ENCODE measurements at places on chromosomes 2 and 18.

DNA sequence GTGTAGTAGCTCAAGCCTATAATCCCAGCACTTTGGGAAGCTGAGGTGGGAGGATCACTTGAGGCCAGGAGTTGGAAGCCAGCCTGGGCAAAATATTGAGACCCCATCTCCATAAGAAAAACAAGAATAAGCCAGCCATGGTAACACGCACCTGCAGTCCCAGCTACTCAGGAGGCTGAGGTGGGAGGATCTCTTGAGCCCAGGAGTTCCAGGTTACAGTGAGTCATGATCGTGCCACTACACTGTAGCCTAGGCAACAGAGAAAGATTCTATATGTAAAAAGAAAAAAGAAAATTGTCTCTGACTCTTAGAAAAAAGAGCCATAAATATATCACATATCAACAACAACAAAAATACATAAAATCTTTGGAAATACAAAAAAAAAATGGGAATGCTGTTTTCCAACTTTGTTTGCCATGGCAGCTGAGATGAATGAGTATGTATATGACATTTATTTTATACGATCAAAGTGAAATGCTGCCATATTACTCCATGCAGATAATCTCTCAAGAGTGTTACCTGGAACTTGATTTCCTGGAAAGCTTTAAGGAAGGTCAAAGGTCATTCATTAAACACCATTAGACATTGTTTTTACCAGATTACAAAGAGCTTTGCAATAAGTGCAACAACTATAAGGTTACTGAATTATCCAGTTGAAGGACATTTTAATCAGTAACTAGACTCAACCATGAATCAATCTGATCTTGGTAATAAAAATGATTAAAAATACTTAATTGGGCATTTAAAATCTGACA is 19.7 kb upstream of the DAPL1 start:
- DNase-seq = no peak

GRCh38 chr18:6054256-6054842 is 159.0 kb upstream of the TMEM200C start:
- no peak for DNase-seq

DNA sequence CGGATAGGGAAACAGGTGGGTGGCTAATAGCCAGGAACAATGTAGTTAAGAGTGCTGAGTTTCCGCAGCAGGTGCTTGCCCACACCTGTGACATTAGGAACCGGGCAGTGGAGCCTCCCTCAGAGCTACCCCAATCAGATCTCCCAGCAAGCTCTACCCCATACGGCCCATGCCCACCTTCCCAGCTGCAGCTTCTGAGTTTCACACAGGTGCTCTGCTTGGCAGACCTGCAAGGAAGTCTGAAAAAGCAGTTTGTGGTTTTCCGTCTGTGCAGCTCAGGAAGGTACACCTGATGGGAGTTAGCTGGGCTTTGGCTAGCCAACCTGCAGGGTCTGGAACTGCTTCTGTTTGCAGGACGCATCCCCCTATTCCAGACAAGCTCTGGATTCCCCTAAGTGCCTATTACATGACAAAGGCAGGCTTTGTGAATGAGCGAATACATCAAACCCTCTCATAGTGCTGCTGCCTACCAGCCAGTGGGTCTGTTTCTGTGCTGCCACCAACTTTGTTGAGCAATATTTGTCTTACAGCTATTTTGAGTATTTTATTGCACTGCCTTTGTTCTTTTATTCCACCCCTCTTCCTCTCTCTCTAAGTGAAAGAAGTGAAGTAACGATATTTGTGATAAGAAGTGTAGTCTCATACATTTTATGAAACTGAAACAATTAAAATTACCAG is 24.7 kb upstream of the CEP68 start:
- DNase-seq = no peak

- DNase-seq = no peak
Observed at GRCh38 chr18:22230471-22230945, 61.1 kb downstream of the GATA6 start.

DNA sequence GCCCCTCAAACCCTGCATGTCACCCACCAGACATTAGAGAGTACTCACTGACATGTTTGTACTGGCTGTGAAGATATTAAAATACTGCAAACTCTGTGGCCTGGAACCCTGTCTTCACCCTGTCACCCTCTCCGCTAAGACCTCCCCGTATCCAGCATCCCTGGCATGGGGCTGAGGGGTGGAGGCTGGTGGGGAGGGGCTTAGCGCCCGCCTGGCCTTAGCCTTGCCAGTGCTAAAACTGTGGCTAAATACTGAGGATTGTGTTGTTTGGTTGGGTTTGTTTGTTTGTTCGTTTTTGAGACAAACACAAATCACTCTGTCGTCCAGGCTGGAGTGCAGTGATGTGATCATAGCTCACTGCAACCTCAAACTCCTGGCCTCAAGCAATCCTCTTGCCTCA is 1.8 kb downstream of the PSTPIP2 start:
- no peak for DNase-seq

DNA sequence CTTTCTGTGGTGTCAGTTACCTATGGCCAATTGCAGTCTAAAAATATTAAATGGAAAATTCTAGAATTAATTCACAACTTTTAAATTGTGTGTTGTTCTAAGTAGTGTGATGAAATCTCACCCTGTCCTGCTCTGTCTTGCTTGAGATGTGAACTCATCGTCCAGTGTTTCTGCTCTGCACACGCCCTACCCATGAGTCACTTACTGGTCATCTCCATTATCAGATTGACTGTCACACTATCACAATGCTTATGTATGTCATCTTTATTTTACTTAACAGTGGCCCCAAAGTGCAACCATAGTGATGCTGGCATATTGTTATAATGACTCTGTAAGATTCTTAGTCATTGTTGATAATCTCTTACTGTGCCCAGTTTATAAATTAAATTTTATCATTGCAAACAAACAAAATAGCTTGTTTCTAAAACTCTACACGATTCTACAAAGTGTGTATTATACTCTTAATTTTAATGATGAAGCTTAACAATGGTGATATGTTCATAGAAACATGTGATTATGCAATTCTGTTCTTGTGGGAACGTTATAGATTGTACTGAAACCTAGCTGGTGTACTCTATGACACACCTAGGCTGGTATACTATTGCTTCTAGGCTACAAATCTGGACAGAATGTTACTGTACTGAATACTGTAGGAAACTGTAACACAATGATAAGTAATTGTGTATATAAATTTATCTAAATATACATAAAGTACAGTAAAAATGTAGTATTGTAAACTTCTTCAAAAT is 1086.8 kb upstream of the PIK3C3 start:
- no peak for DNase-seq

DNA sequence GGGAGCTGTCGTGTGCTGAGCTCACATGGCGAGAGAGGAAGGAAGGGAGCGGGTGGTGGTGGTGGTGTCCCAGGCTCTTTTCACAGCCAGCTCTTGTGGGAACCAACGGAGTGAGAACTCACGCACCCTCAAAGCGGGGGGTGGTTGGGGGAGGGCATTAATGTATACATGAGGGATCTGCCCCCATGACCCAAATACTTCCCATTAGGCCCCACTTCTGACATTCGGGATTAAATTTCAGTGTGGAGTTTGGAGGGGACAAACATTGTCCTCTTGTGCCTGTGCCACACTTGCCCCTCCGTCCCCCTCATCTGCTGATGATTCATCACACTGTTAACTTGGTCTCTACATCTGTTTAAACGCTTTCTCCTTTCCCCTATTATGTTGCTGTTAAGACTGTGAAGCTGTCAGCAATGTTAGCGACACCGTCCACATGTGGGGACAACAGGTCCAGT is 22.5 kb downstream of the INPP4A start:
- no peak for DNase-seq

DNA sequence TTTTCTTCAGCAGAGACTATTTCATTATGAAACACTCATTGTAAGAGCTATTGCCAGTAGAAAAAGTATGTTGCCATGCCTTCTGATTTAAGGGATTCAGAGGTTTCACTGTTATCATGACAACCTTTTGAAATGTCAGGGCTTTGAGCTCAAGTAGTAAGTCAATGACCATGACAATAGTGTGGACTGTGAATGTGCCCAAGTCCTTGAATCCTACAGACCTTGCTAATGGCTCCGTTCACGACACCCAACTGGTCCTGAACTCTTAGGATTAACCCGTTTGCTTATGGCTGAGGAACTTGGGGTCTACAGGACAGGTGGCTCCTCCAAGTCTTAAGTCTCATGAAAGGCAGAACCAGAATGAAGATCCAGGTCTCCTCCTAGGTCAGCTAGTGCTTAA is 17.6 kb upstream of the KIDINS220 start:
- DNase-seq = no peak

DNA sequence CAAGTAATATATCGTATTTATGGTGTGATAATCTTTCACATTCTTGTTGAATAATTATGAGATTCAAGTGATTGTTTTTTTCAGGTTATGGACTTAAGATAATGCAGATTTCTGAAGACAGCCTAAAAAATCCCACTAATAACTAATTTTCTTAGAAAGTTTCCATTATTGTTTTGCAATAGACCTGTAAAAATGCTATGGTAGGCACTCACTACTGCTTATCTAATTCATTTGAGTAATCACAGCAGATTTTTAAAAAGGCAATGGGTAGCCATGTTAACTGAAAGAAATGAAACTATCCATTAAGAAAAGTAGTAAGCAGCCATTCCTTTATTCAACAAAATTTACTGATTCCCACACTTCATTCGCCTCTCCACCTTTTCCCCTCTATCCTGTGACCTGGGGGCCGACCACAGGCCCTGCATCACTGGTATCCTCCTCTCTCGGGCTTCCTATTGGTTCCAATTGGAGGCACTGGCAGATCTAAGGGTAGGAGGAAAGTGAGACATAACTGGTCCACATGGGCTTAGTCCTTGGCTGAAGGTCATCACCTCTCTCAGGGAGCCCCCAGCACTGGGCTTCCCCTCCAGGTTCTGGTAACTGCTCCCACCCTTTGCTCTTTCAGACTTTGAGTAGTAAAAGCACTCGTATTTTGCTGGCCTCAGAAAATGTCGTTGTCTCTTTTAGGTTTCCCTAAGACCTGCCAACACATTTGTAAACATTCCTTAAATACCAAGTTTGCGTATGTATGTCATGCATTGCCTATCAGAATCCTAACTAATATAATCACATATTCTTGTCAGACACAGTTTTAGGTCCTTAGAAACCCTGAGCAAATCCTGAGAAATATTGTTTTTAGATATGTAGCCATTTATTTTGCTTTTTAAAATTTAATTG is 18.5 kb downstream of the RBMS1 start:
- DNase-seq = no peak

DNA sequence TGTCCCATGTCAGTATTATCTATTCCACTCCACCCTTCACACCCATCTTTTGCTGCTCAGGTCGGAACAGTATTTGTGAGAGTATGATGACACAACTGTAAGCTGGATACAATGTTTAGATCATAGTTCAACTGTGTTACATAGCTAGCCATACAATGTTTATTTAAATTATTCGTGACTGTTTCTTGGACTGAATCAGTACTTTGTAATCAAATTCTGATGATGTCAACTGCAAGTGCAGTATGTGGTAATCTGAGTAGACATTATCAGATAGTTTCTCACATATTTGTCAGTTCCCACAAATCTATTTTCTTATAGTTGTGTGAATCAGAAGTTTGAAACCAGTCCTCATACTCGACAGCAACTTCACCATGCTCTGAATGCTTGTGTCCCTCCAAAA is 177.6 kb downstream of the ZNF407 start:
- peak; percentile 24 for DNase-seq

DNA sequence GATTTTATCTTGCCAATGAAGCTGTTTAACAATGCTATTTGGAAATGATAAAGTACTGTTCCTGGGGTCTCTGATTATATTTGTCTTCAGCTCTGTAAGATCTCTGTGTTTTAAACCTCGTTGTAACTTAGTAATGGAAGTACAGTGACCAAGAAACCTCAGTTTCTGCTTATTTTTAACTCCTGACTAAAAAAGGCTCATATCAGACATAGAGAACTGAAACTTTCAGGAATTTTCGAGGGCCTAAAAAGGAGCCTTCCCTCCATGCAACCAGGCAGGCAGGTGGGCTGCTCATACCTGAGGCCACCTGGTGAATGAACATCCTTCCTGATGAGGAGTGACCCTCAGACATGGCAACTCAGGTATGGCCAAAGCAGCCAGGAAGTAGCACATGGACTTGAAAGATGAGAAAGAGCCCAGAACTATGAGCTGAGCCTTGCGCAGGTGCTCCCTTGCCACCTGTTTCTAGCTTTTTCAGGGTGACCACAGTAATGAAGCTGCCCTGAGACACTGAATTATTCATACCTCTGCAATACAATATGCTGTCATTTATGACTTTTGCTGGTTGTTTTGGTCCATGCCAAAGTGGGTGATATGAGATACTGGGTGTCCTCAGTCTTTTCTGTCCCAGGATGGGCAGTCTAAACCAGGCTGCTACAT is 23.9 kb downstream of the MYO3B start:
- no peak for DNase-seq

GRCh38 chr2:105177536-105178254 is 63.8 kb upstream of the GPR45 start:
- DNase-seq = no peak

GRCh38 chr2:140128909-140129308 is 1348.7 kb upstream of the NXPH2 start:
- DNase-seq = no peak

GRCh38 chr2:86211033-86211795 is 12.0 kb downstream of the MRPL35 start:
- no peak for DNase-seq

DNA sequence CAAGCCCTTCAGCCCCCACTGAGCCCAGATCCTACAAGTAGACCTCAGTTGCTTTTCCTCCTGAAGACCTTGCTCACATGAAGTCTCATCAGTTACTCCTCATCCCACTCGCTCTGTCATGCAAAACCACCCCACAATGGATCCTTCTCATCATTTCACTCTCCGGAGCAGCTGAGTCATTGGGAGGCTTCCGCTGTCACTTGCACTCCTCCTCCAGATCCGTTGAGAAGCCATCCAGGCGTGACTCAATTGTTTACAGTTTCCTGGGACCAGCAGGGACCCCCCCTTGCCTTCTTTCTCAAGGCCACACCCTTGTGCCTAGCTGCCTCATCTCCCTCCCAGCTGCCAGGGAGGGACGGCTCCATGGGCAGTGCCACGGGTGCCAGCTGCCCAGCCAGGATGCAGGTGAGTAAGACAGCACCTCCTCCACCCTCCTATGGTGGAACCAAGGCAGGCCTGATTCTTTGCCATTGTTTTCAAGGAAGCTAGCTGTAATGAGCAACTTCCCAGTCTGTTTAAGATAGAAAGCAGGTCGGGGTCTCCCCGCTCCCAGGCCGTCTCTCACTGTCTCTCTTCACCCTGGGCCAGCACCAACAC is 16.3 kb downstream of the GPR55 start:
- peak; percentile 37 for DNase-seq

GRCh38 chr2:71670430-71670795 is 217.1 kb downstream of the DYSF start:
- DNase-seq = no peak

- DNase-seq = no peak
Observed at GRCh38 chr2:219060821-219061791, at the start of gene IHH. IHH (minus strand) TSS chr2:219060921; CDS start chr2:219060467, 454 bp downstream.

DNA sequence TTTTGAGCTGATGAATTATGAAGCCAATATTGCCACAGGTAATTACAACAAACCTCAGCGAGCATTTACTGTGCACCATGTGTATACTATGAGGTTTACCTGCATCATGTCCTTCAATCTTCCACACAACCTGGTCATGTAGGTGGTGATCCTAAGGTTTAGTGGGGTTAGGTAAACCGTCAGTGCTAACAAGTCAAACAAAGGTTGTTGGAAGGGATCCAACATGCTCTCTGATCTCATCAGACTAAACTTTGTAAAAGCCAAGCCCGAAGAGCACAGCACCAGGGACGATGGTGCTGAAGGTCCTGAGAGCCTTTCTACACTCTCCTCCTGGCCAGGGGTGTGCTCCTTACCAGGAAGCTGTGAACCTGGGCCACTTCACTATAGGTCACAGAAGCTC is 29.4 kb downstream of the SH3YL1 start:
- DNase-seq = no peak

All from AG09319 (cell line).